Activated CD4-positive, alpha-beta memory T cell treated with anti-CD3 and anti-CD28 coated beads, Interleukin-2, amount 10 ng/mL, durations not matched to agents 7 days and 5 days (primary cell): ENCODE measurements at places on chromosomes 5 and 9. TPM values are rescaled to one million over a fixed set of nuclear protein-coding genes. Genes with fewer than 3 reads are reported as not detected.

Gene PCDHB3
- not detected for total RNA-seq

Gene FAM170A
- total RNA-seq = not detected

Gene PTCH1
- total RNA-seq = 17.2 TPM

Gene FAM221B
- not detected for total RNA-seq

DNA sequence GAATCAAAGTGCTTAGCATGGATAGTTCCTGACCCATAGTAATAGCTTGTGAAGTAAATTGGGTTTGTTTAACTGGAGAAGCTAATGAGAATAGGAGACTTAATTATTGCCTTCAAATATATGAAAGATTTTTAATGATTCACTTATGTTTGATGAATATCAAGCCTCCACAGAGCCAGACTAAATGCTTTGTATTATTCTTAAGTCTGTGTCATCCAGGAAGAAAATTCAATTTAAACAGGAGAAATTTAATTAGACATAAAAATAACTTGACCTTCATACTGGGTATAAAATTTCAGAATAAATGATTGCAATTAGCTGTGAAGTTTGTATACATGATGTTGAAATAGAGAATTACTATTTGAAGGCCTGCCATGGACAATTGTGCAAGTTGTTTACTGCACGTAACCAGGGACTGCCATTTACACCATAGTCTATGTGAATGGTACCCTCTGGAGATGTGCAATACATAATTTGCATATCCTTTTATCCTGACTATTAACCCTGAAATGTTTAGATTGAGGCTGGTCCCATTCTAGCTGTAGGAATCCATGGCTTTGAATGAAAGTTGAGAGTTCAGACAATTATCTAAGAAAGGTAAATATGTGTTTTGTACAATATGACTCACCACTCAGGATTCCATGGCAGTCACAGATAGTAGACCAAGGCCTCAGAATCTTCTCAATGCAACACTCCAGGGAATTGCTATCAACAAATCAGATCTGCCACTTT, 133.5 kb upstream of the IL12B start:
- no peak for DNase-seq

DNA sequence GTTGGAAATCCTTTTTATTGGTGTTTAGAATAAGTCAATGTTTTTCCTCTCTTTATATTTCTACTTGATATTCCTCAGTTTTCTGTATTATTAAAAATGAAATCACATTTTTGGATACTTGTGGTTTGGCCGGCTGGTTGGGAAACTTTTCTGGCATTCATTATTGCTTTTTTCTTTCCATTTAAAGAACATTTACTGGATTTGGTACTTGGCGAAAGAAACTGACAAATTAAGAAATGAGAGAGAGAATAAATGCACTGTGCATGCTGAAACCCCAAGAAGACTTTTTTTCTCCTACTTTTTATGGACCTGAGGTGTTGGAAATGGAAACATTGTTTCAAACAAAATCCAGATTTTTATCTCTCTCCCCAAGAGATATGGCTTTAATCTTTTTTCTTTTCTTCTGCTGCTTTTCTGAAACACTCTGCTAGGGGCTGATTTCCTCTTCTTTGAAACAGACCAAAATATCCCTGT, 128.4 kb downstream of the SNX18 start:
- DNase-seq = no peak

DNA sequence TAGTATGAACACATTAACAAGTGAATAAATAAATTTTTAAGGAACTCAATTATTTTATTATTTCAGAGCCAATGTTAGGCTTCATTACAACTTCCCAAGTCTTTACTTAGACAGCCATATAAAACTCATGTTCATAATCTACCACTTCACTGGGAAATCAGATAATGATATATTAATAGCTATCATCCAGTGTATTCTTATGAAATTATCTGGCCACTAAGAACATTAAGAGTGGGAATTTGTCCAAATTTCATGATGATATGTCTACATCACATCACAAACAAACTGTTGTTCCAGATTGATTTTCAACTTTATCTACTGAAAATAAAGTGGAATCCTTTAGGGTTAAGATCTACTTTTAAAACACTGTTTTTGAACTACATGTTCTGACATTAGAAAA, 668.6 kb downstream of the EFNA5 start:
- DNase-seq = no peak
